ENCODE measurements at places on chromosomes 1 and 21.

DNA sequence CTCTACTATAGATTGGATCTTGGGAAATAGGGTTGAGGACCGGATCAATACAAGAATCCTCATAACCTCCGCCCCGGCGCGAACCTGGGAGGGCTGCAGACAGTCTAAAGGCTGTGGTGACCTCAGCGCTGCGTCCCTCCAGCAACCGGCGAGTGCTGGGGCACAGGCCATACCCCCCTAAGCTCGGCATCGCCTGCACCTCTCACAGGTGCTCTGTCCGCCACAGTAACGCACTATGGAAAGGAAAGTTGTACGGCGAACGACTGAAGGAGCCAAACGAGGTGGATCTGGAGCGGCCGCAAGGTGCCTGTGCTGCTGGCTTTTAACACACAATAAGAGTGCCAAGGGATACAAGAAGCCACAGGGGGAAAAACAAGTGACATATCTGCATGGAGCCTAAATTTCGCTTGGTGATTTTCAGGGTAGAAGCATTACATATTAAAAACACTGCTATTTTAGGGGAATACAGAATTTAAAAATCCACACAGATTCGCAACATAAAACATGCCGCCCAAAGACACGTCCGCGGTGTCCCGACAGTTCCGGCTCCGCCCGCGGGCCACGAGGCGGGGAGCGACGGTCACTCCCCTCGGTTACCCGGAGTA, 1.4 kb upstream of the RBM15 start:
- DNase-seq, result peak; percentile 74

GRCh38 chr1:157115429-157115838, 15.8 kb upstream of the ETV3L start:
- no peak for DNase-seq

DNA sequence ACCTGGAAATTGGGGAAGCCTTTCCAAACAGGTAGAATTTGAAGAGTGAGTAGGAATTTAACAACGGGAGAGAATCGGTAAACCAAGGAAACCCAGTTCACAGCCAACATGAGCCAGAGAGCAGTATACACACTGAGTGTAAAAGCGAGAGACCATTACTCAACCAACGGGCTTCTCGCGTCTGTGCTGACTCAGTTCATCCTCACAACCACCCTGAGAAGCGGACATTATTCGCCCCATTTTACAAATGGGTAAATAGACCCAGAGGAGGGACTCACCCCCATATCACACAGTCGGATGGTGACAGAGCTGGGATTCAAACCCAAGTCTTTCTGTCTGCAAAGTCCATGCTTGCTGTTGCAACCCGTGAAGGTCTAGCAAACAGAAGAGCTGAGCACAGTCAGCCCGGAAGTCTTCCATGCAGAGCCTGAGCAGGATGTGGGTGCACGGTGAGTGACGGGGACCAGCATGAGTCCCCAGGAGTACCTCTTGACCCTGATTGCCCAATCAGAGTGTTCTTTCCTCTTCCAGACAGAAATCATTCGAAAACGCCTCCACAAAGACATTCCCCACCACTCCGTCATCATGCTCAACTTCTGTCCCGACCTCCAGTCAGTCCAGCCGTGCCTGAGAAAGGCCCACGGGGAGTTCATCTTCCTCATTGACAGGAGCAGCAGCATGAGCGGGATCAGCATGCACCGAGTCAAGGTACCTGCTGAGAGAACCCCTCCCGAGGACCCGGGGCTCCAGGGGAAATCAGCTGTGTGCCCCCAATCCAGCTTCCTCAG, 32.3 kb downstream of the VWA5B1 start:
- peak; percentile 52 for DNase-seq

DNA sequence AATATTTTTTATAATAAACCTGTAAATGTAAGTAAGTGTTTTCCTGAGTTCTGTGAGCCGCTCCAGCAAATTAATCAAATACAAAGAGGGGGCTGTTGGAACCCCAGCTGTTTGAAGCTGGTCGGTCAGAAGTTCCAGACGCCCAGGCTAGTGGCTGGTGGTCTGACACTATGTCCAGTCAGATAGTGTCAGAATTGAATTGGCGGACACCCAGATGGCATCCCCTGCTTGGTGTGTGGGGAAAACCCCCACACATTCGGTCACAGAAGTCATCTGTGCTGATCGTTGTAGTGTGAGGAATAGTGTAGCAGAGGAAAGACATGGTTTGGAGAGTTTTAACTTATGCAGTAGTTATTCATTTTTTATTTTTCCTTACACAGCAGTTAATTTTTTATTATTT, 32.4 kb downstream of the TBCE start:
- no peak for DNase-seq

DNA sequence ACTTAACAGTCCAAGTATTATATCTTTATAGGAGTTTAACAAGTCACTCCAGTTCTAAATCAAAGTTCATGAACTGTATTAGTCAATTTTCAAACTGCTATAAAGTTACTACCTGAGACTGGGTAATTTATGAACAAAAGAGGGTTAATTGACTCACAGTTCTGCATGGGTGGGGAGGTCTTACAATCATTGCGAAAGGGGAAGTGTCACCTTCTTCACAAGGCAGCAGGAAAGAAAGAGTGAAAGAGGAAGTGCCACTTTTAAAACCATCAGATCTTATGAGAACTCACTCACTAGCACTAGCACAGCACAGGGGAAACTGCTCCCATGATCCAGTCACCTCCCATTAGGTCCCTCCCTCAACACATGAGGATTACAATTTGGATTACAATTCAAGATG, 70.0 kb downstream of the CLCA4 start:
- DNase-seq, result peak; percentile 78

DNA sequence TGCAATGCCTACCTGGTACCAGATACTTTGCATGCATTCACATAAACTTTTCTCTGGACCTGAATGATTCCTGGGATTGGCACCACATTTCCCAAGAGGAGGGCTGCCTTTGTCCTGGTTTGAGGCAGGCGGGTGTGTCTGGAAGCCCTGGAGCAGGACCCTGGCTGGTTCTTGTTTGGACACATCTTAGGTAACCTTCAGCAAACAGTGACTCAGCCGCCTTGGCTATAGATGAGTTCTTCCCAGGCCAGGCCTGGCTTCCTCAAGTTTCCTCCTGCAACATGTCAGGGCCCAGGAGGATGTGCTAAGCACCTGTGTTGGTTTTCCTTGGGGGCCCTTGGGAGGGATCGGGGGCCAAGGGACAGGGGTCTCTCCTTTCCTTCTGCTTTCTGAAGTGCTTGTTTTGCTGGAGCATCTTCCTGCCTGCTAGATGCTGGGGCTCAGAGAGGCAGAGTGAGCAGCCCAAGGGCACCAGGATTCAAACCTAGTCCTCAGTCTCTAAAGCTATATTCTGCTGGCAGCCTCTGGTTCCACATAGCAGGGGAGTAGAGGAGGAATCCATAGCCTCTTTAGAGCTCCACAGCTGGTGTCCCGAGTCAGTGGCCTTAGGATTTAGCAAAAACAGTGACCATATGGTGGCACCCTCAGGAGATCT, 38.2 kb downstream of the PAX7 start:
- DNase-seq, result no peak

DNA sequence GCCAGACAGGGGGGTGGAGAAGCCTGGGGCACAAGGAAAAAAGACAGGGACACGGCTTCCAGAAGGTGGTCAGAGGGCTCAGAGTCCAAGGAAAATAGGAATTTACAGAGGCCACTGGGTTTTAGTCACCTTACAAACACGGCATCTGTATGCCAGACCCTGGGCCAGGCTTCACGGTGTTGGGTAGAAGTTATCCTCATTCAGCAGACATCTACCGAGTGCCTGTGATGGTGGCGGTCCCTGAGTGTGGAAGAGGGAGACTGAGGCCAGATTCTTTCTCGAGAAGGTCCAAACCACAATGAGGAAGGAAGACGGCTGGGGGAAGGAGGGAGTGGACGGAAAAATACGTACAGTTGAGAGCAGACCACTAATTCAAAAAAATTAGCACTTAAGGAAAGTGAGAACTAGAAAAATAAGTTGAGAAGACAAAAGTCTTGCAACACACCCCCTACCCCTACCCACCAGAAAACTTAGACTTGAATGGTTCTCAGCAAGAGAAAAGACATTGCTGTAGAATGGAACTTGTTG, 864 bp upstream of the BTG2 start:
- DNase-seq, result no peak

DNA sequence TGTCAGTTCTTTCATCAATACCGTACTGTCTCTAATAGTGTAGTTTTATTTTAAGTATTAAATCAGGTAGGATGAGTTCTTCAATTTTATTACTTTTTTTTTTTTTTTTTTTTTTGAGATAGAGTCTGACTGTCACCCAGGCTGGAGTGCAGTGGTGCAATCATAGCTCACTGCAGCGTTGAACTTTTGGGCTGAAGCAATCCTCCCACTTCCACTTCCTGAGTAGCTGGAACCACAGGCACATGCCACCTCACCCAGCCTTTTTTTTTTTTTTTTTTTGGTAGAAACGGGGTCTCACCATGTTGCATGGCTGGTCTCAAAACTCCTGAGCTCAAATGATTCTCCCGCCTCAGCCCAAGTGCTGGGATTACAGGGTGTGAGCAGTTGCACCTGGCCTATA, 44.3 kb downstream of the INAVA start:
- DNase-seq, result no peak

- DNase-seq, result no peak
These were observed 183.2 kb upstream of the HMCN1 start for GRCh38 chr1:185551008-185551407.

GRCh38 chr1:91894036-91894761, 8.2 kb upstream of the TGFBR3 start:
- DNase-seq, result no peak

GRCh38 chr1:194862129-194862528, 1675.7 kb upstream of the B3GALT2 start:
- no peak for DNase-seq

DNA sequence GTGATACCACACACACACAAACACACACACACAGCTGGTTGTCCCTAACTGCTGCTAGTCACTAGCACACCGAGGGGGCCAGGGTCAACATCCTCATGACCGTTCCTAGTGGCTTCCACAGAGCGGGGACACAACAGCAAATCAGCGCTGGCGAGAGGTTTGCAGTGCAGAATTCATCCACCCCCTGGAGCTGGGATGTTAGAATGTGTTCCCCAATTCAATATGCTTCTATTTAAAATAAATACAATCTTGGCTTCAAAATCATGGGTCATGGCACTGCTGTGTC, 16.2 kb upstream of the C2CD2 start:
- no peak for DNase-seq

DNA sequence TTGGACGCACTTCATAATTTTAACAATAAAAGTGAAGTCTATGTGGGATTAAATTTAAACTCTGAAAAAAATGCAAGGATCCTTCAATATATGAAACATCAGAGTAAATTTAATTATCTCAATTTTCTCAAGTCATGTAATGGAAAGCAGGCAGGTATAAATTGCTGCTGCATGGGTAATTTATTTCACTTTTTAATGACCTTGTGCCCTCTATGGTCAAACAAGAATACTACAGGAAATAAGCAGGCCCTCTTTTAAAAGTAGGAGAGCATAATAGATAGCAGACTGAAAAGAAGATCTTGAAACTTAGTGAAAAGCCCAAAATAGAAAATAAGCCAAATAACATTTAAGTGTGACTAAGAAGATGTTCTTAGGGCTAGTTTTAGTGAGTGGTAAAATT, 22.9 kb downstream of the BCAS2 start:
- DNase-seq, result peak; percentile 36

GRCh38 chr1:212455803-212456528, 23.2 kb downstream of the NENF start:
- peak; percentile 86 for DNase-seq

- DNase-seq, result no peak
These were observed 6.3 kb upstream of the CATSPER4 start for GRCh38 chr1:26184086-26184485.

GRCh38 chr1:74790453-74790852, 57.5 kb downstream of the TYW3 start:
- DNase-seq, result no peak

DNA sequence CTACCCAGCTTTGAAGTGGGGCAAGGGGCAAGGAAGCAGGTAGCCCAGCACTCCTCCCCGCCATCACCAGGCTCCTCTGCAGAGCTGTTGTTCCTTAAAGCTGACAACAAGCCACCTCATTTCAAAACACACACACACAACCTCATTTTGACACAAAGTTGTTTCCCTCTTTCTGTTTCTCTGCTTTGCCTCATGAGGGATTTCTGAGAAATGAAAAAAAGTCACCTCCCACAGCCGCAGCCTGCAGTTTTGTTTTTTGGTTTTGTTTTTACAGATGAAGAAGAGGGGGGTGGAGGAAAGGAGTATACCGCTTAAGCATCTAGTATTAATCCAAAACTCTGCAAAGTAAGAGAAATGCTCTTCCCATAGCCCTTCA, 12.1 kb downstream of the MCL1 start:
- DNase-seq, result peak; percentile 96

DNA sequence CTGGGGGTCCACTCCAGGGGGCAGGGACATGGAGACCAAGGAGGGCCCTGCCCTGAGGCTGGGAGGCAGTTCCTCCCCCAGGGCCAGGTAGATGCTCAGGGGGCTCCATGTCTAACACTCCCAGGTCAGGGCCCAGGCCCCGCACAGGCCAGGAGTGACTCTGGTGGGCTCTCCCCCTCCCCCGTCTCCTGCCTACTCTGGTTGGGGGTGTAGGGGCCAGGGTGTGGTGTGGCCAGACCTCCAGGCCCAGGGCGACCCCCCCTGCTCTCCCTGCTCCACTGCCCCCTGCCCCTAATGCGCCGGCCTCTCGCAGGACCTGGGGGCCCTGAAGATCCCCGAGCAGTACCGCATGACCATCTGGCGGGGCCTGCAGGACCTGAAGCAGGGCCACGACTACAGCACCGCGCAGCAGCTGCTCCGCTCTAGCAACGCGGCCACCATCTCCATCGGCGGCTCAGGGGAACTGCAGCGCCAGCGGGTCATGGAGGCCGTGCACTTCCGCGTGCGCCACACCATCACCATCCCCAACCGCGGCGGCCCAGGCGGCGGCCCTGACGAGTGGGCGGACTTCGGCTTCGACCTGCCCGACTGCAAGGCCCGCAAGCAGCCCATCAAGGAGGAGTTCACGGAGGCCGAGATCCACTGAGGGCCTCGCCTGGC, 19.7 kb upstream of the CCDC27 start:
- DNase-seq, result no peak

DNA sequence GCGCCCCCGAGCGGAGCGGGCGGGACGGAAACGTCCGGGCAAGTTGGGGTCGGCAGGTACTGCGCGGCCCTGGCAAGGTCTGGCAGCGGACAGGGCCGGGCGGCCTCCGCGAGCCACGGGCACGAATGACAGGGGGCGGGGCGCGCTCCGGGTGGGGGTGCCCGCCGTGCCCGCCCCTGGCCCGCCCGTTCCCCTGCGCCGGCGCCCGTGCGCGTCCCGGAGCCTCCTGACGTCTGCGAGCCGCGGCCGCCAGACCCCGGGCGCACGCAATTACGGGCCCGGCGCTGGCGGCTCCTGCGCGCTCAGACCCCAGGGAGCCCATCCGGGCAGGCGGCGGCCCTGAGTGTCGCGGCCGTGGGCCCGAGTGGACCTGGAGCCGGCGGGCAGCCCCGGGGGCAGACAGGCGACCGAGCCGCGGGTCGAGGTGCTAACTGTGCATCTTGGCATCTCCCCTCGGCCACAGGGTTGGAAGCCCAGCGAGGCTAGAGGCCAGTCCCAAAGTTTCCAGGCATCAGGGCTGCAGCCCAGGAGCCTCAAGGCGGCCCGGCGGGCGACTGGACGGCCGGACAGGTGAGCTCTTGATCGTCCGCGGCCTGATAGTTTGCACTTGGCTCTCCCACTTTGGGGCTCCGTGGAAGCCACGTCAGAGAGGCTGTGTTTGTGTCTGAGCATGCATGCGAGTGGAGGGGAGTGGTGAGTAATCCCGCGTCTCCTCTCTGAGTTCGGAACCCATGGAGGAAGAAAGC, 918 bp downstream of the MIB2 start:
- DNase-seq, result peak; percentile 49

Measured in GM12865 (cell line).